Effector memory CD8-positive, alpha-beta T cell (primary cell): ENCODE measurements at places on chromosomes 2 and 18.

- no peak for DNase-seq
- H3K4me3 ChIP-seq = no peak overlapping the region
- no peak overlapping the region for H3K27ac ChIP-seq
- no peaks in the 10 kb centered on the region for H3K4me1 ChIP-seq
- H3K27me3 ChIP-seq = no peaks in the 10 kb centered on the region
Measured at GRCh38 chr2:165105926-165106325, 97.9 kb downstream of the SCN3A start.

DNA sequence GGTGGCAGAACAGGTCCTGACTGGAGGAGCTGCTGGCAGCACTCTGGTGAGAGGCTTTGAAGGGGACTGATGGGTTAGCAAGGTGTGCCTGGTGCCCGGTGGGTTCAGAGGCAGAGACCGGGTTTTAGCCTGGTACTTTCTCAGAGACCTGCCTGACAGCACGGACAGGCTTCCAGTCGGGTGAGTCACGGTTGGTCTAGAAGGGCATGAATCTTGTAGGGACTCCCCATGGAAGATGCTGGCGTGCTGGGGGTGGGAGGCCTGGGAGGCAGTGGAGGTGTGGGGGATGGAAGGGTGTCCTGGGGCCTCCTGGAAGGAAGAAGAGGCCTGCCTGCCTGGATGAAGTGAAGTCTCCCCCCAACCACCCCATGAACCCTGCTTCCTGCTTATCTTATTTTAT is 52.6 kb downstream of the ACKR3 start:
- peaks cover 80% of the 10 kb centered on the region for H3K27me3 ChIP-seq
- no peak overlapping the region for H3K4me3 ChIP-seq
- H3K27ac ChIP-seq = no peak overlapping the region
- DNase-seq = no peak

DNA sequence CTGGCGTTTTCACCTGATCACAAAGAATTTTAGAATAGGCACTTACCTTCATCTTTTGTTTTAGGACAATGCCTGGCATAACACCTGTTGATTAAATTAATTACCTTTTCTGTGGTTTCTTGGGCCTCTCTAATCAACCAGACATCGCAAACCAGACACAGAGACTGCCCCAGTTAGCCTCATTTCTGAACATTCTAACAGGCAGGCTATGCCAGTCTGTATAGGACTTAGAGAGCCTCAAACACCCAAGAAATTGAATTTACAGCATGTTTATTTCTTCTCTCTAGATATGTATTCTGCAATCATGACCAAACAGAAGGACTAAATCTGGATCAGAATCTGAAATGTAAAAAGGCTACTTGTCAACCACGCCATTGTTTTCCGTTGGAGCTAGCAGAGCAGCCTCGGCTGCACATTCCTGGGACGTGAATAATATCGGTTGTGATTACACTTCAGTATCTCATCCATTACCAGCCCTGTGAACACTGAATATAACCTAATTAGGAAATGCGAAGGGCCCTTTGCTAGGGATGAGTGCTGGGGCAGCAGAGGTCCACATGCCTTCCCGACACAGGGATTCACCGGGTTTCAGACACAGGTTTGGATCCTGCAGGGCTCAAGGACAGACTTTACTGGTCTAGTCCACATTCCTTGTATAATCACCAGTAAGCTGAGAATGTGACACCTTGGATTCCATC is 17.5 kb upstream of the CDC42EP3 start:
- H3K36me3 ChIP-seq = no peaks in the 10 kb centered on the region
- H3K4me1 ChIP-seq = peaks cover 6% of the 10 kb centered on the region
- DNase-seq = no peak
- H3K4me3 ChIP-seq = no peak overlapping the region
- no peaks in the 10 kb centered on the region for H3K27me3 ChIP-seq

DNA sequence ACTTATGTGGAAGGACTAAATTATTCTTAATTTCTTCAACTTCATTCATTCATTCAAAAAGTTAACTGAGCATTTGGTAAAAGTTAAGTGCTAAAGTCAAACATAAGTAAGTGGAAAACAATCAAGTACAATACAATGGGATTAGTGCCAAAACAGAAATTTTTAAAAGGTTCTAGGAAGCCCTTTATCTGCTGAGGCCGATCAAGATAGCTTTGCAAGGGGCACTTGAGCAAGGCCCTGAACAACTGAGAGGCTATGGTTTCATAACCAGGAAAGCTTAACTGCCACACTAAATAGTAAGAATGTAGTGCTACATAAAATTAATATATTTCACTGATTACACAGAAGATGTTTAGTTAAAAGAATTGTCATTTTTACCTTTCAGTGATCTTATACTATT is 76.5 kb downstream of the NOL10 start:
- H3K4me3 ChIP-seq = no peak overlapping the region
- no peak for DNase-seq
- no peaks in the 10 kb centered on the region for H3K36me3 ChIP-seq

DNA sequence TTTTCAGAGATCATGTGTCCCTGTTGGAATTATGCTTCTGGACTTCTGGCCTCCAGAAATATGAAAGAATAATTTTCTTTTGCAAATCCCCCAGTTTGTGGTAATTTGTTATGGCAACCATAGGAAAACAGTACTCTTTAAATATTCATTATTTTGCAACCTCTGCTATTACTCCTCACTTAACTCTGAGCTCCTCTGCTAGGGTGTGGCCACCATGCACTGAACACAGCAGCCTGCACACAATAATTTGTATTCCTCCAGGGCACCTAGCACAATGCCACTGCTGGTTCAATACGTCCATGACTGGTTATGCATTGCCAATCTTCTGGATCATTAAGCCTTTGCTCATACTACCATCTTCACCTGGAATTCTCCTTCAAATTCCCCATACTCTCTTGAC is 232.0 kb downstream of the CNTNAP5 start:
- H3K27me3 ChIP-seq = no peaks in the 10 kb centered on the region
- H3K4me1 ChIP-seq = no peaks in the 10 kb centered on the region
- no peak overlapping the region for H3K4me3 ChIP-seq
- H3K27ac ChIP-seq = no peak overlapping the region
- DNase-seq = no peak
- H3K36me3 ChIP-seq = no peaks in the 10 kb centered on the region

GRCh38 chr2:219476652-219477151 is 22.0 kb upstream of the GMPPA start:
- no peak overlapping the region for H3K27ac ChIP-seq
- H3K27me3 ChIP-seq = peaks cover 20% of the 10 kb centered on the region
- peaks cover 6% of the 10 kb centered on the region for H3K4me1 ChIP-seq
- H3K4me3 ChIP-seq = no peak overlapping the region
- no peak for DNase-seq
- no peaks in the 10 kb centered on the region for H3K36me3 ChIP-seq

DNA sequence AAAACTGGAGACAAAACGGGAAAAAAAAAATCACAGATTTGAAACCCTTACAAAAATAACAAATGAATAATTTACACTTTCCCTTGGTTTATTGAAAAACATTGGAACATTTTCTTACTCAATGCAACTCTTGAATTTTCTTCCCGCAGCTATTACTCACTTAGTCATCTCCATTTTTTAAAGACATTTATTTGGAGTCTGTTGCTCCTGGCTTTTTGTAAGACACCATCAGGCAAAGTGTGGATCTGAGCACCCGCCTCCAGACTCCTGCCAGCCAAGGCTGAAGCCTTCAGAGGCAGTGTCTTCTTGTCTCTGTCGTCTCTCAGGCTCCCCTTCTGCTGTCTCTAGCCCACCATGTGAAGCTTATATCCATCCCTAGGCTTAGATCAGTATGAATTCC is 46.2 kb downstream of the TRIB2 start:
- DNase-seq = no peak
- H3K27me3 ChIP-seq = no peaks in the 10 kb centered on the region
- no peak overlapping the region for H3K4me3 ChIP-seq
- no peak overlapping the region for H3K27ac ChIP-seq
- H3K36me3 ChIP-seq = no peaks in the 10 kb centered on the region

DNA sequence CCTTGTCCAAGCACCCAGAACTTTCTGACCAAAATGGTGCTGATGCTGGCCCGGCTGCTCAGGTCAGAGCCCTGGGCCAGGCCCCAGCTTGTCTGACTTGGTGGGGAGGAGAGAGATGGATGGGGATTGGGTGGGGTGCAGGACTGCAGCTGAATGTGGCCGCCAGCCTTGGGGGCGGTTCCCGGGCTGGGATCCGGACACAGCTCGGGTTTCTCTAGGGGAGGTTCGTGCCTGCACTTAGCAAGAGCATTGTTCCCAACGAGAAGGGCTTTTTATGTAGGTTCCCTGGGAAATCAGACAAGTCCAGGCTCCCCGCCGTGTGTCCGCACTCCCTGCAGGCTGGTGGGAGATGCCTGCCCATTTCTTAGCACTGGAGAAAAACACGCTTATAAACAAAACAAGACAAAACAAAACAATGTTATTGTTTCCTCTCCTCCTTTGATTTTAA is 50.5 kb upstream of the HS6ST1 start:
- peaks cover 19% of the 10 kb centered on the region for H3K4me1 ChIP-seq
- peaks cover 91% of the 10 kb centered on the region for H3K27me3 ChIP-seq
- peaks cover 15% of the 10 kb centered on the region for H3K36me3 ChIP-seq
- no peak for DNase-seq
- no peak overlapping the region for H3K4me3 ChIP-seq

GRCh38 chr2:44770221-44771195 is 171.0 kb upstream of the SIX3 start:
- no peak overlapping the region for H3K4me3 ChIP-seq
- H3K27me3 ChIP-seq = no peaks in the 10 kb centered on the region
- H3K36me3 ChIP-seq = no peaks in the 10 kb centered on the region
- H3K27ac ChIP-seq = no peak overlapping the region
- no peaks in the 10 kb centered on the region for H3K4me1 ChIP-seq
- DNase-seq = no peak

DNA sequence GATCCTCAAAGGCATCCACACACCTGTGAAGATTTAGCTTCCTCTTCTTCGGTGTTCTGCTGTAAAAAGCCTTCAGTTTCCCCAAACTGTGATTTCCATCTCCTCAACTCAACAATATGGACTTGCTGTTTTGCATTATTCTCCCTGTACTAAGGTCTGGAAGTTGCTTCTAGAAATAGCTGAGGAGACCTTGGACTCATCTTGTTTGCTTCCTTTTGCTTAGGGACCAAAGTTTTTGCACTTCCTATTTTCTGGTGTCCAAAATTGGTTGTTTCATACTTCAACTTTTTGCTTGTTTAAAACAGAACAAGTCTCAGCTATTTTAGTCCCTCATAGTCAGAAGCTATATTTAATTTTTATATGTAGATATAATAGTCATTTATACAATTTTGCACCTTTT is 201.9 kb upstream of the COPS8 start:
- no peaks in the 10 kb centered on the region for H3K4me1 ChIP-seq
- no peaks in the 10 kb centered on the region for H3K36me3 ChIP-seq
- DNase-seq = no peak
- H3K4me3 ChIP-seq = no peak overlapping the region
- H3K27ac ChIP-seq = no peak overlapping the region

DNA sequence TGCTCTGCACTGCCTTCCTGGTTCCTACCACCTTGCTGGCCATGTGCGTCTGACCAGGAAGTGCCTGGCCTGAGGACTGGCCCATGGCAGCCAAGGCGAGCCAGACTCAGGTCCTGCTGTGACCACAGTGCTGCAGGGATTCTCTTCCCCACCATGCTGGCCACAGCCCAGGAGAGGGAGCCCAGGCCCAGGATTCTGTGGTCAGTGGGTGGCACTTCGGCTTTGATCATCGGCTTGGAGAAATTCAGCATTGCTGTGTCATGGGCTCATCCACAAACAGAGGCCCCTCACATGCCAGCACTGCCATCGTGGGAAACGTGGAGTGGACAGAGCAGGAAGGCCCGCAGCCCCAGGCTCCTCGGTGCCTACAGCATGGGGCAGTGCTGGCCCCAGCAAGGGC is 211.6 kb downstream of the SEPTIN10 start:
- H3K36me3 ChIP-seq = no peaks in the 10 kb centered on the region
- H3K27me3 ChIP-seq = peaks cover 61% of the 10 kb centered on the region
- no peak for DNase-seq
- H3K4me1 ChIP-seq = peaks cover 6% of the 10 kb centered on the region
- no peak overlapping the region for H3K27ac ChIP-seq

- H3K36me3 ChIP-seq = no peaks in the 10 kb centered on the region
- no peaks in the 10 kb centered on the region for H3K27me3 ChIP-seq
- H3K27ac ChIP-seq = peak overlapping the region; percentile 76
Measured at GRCh38 chr18:61972389-61973264, 79.8 kb upstream of the RNF152 start.

- peaks cover 31% of the 10 kb centered on the region for H3K36me3 ChIP-seq
- H3K27ac ChIP-seq = no peak overlapping the region
- DNase-seq = no peak
- no peak overlapping the region for H3K4me3 ChIP-seq
- H3K27me3 ChIP-seq = no peaks in the 10 kb centered on the region
Measured at GRCh38 chr2:160306985-160307384, 106.9 kb upstream of the ITGB6 start.

DNA sequence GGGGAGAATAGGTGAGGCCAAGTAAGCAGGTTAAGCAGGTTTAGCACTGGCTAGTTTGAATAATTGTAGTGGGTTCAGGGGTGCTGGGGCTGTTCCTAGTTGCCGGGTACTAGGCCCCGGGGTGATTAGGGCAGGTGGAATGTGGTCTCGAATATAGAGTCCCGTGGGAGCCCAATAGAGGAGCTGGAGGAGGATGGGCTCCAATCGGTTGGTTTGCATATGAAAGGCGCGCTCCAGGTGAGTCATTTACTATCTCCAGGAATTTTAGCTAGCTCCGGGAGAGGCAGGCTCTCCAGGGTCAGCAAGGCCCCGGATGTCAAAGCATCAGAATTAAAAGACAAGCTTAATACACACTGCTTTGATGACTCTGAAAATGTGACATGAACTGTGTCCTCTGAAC is 304.0 kb downstream of the ZNF521 start:
- DNase-seq = no peak
- no peak overlapping the region for H3K4me3 ChIP-seq
- no peaks in the 10 kb centered on the region for H3K36me3 ChIP-seq
- no peak overlapping the region for H3K27ac ChIP-seq
- H3K4me1 ChIP-seq = no peaks in the 10 kb centered on the region

- H3K27me3 ChIP-seq = no peaks in the 10 kb centered on the region
- H3K4me3 ChIP-seq = no peak overlapping the region
- no peak overlapping the region for H3K27ac ChIP-seq
Measured at GRCh38 chr2:127707890-127708648, 6.8 kb downstream of the SFT2D3 start.

DNA sequence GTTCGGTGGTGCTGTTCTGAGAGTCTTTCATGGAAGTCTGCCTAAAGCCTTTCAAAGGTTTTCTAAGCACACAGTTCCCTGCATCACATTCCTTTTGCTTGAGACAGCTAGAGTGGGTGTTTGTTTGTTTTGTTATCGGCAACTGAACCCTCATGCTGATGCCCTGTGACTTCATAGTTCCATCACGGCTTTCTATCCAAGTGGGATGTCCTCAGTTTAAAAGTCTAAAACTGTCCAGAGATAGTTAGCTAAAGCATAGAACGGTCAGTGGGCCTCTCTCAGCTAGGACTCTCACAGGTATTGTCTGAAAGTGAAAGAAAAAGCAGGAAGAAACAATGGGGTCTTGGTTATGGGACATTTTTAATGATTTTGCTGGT is 337.3 kb downstream of the OSR1 start:
- H3K27me3 ChIP-seq = no peaks in the 10 kb centered on the region
- DNase-seq = no peak
- no peak overlapping the region for H3K27ac ChIP-seq
- H3K4me3 ChIP-seq = no peak overlapping the region
